ENCODE measurements at places on chromosomes 6 and 20.

DNA sequence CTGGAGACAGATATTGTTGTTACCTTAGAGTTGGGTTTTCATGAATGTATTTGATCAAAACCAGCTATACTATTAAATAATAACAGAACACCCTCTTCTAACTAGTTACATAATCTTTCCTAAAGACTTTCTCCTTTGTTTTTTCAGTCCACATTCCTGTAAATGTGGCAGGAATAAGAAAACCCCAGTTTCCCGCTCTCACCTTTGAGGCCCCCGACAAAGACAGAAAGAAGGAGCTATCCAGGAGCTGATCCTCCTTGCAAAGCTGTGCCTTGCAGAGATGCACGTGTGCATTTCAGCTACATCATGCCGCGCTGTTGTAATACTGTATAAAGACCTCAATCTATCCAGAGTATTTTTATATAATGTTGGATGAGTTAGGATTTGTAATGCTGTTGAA is 102.7 kb downstream of the SLC22A3 start:
- no peak for DNase-seq

DNA sequence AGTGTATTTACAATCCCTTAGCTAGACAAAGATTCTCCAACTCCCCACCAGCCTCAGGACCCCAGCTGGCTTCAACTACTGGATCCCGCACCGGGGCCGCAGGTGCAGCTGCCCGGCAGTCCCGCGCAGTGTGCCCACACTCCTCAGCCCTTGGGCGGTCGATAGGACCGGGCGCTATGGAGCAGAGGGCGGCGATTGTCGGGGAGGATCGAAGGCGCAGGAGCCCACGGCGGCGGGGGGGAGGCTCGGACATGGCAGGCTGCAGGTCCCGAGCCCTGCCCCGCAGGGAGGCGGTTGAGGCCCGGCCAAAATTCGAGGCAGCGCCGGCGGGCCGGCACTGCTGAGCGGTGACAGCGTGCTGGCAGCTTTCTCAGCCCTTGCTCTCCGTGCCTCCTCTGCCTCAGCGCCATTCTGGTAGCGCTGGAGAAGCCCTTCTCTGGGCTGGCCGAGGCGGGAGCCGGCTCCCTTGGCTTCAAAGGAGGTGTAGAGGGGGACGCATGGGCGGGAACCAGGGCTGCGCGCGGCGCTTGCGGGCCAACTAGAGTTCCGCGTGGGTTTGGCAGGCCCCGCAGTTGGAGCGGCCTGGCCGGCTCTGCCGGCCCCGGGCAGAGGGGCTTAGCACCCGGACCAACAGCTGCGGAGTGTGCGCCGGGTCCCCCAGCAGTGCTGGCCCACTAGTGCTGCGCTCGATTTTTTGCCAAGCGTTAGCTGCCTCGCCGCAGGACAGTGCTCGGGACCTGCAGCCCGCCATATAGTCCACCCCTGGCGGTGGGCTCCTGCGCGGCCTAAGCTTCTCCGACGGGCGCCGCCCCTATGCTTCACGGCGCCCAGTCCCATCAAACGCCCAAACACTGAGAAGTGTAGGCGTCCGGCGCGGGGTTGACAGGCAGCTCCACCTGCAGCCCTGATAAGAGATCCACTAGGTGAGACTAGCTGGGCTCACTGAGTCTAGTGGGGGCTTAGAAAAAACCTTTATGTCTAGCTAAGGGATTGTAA is 32.4 kb upstream of the KIF13A start:
- no peak for DNase-seq

- DNase-seq = no peak
Observed at GRCh38 chr6:45541934-45542333, 164.2 kb upstream of the SUPT3H start.

DNA sequence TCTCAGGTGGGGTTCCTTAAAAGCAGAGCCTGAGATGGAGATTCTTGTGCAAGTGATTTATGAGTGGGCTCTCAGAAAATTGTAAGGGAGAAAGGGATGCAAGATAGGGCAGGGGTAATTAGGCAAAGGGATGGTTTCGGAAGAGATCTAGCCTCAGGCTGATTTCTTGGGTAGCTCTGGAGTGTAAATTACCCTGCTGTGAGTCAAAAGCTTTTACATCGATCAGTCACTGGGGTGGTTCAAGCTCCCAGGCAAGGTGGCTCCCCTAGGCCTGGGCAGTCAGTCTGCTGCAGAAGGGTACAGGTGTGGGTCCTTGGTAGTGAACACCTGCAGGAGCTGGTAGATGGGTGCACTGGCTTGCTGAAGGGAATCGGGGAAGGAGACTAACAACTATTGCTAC is 11.1 kb upstream of the PM20D2 start:
- no peak for DNase-seq

GRCh38 chr6:137095093-137095492 is 50.3 kb upstream of the IL20RA start:
- no peak for DNase-seq

GRCh38 chr20:24027229-24027628 is 38.6 kb upstream of the GGTLC1 start:
- no peak for DNase-seq

- DNase-seq = no peak
Observed at GRCh38 chr20:20303742-20304141, 64.2 kb upstream of the INSM1 start.

DNA sequence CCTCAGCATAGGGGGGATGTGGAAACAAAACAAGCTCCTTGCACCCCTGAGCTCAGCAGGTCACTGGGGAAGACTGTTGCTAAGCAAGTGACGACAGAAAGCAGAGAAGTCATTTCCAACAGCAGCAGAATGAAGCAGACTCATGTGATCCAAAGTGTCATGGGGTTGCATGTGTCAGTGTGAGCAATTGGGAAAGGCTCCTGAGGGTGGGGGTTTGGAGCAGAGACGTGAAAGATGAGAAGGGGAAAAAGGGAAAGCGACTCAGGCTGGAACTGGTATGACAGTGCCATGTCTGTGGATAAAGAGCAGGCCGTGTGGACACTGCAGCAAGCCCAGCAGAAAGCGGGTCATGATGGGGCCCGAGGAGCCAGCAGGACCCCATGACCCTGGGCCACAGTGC is 363.9 kb downstream of the PREX1 start:
- no peak for DNase-seq

DNA sequence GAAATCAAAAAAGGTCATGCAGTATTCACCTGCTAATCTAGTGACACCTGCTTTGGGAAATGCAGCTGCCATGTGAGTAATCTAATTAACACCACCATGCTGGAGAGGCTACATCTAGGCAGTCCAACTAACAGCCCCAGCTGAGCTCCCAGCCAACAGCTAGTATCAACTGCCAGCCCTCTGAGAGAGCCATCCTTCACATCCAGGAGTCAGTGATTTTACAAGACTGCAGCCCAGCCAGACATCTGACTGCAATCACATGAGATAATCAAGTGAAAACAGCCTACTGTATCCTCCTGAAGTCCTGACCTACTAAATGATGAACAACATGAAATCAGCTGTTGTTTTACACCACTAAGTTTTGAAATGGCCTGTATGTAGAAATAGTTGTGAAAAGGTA is 298.4 kb downstream of the TRDN start:
- DNase-seq = no peak

- DNase-seq = no peak
Observed at GRCh38 chr6:27433714-27434113, 39.2 kb downstream of the ZNF184 start.

DNA sequence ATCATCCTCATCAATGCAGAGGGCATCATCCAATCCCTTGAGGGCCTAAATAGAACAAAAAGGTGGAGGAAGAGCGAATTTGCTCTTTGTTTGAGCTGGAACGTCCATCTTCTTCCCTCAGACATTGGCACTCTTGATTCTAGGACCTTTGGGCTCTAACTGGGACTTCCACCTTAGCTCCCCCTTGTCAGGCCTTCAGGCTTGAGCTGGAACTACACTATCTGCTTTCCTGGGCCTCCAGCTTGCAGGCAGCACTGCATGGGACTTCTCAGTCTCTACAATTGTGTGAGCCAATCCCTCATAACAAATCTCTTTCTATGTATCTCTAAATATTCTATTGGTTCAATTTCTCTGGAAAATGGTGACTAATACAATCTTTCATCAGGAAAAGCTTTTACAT is 155.4 kb downstream of the MCHR2 start:
- DNase-seq = no peak

DNA sequence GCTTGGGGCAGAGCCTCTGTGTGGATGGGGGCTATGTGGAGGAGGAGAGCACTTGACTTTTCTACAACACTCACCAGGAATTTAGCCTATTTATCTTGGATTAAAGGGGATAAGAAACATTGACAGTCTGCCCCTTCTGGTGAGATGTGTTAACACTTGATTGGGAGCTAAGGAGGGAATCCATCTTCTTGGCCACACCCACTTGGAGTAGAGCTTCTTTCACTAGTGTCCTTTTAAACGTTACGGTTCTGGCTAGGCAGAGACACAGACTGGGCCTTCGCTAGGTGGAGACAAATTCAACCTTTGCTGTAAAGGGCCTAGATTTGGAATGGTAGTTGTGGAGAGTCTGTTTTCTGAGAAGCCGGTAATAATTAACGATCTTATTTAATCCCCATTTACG is 15.5 kb upstream of the TPBG start:
- no peak for DNase-seq

DNA sequence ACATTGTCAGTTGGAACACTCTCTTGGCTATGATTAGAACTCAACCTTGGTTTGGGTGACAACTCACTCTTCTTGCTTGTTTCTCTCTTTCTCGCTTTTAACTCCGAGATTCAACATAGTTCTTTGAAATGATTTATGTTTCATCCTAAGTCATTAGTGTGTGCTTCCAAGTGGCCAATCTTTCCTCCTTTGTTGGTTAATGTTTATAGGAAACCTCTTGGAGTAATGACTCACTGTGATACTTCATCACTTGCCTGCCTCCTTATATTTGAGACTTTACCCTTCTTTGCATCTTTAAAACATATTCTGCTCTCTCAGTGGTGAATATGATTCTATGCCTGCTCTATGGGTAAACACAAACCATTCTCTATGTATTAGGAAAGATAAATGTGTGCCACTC is 279.7 kb upstream of the FLRT3 start:
- DNase-seq = no peak

DNA sequence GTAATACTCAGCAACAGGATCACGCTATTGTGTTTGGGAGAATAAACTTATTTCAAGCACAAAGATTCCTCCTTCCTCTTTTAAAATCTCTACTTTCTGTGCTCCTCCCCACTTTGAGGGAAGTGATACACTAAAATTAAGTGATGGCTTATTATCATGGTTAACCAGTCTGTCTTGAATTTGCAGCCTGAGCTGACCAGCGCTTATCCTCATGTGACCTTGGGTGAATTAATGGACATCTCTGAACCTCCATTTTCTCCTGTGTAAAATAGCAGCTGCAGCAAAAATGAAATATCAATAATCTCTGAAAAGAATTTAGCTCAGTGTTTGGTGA is 222.6 kb downstream of the BCAS1 start:
- no peak for DNase-seq

DNA sequence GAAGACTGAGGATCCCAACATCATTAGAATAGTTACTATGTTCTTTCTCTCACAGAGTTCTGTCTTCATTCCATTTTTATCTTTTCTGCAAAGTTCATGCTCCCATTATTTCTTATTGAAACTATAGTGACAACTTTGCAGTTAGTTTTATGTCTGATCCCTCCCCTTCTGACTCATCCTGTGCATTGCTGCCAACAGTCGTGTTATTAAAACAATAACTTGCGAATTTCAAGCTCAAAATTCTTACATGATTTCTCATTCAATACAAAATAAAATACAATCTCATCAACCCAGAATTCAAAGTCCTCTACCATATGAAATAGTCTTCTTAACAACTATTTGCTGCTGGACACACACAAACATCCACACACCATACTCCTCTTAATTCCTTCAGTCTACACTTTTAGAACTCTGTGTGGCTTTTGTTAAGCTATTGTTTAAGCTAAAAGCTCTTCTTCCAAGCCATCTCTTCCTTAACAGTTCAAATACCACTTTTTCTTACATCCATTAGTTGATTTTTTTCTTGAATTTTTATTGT is 261.4 kb upstream of the IRAK1BP1 start:
- no peak for DNase-seq

DNA sequence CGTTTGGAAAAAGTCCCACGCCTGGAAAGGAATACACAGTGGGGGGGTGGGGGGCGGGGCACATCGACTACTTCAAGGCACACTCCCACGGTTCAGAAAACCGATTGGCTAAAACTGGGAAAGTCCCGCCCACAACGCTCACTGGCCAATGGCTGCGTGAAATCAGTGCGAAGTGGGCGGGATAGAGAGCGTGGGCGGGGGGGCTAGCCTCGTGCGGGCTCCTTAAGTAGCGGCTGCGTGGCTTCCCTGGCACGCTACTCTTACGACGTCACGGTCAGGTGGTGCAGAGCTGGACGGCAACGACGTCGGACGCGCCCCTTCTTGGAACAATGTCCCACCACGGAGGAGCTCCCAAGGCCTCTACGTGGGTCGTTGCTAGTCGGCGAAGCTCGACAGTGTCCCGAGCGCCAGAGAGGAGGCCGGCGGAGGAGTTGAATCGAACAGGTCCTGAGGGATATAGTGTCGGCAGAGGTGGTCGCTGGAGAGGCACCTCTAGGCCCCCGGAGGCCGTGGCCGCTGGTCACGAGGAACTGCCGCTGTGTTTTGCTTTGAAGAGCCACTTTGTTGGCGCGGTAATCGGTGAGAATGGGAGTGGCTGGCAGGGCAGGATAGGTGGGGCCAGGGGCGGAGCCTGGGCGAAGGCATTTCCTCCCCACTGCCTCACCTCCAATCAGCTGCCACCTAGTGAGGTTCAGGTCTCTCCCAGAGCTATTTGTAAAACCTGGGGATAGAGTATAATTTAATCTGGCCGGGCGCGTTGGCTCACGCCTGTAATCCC is at the start of gene DDX43:
Gene DDX43, plus strand, starts transcription at position 252 of the 778 bp plus-strand sequence. Its CDS starts 78 bp downstream, at position 330.
- peak; percentile 54 for DNase-seq

DNA sequence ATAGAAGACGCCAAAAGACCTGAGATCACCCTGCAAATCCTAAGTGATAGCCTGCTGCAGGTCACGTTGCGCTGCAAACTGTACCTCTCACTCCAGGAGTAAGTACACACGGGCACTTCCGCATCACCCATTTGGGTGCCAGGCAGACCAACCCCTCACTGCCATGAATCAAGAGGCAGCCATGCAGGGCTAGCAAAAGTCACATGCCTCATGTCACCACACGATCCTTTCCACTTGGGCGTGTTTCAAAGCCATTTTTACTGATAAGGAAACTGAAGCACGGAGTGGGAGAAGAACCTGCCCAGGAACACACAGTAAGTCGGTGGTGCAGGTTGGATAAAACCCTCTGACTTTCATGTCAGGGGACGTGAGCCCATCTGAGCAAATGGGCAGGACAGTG is 37.0 kb downstream of the BPIFB1 start:
- DNase-seq = no peak

DNA sequence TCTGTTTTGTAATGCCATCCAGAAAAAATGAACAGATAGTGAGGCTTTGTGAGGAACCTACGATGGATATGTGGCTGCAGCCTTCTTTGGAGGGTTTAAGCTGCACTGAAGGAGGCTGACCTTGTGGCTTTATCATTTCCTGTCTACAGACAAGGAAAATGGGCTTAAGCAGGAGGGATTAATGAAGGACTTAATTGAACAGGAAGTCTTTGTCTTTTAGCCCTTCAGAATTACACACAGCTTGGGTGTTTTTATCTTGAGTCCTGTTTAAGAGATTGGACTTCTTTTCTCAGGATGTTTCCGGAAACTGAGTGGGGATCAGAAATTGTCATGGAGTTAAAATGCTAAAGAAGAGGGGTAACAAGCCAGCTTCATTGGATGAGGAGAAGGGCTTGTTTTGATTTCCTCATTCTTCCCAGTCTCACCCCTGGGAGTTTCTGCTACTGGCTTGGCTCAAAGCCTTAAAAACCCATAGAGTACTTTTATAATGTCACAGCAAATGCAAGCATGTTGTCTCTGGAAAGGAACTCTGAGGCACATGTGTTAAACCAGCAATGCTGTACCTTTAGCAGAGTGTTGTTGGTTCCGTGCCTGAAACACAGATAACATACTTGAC is 193.6 kb downstream of the JARID2 start:
- no peak for DNase-seq
